ENCODE measurements at places on chromosomes 7 and 10. TPM values are rescaled to one million over a fixed set of nuclear protein-coding genes. Genes with fewer than 3 reads are reported as not detected.

DNA sequence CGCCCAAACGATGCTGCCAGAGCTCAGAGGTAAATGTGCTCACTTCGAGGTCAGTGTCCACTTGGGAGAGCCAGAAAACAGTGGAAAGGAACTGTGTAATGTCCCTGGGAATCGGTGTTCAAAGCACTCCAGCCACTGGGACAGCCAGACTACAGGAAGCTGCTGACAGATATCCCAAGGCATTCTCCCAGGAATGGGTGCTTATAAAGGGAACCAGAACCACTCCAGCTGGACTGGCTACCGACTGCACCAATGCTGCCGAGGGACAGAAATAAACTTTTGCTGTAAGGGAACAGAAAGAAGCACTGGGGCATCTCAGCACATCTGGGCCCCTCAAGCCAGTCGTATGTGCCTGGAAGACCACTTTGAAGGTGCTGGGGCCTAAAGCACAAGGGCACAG lies 76.7 kb downstream of the ATXN7L1 start:
- DNase-seq, result no peak

Gene TMEM213
- not detected for total RNA-seq

Gene KCNH2
- total RNA-seq, result 9.4 TPM

DNA sequence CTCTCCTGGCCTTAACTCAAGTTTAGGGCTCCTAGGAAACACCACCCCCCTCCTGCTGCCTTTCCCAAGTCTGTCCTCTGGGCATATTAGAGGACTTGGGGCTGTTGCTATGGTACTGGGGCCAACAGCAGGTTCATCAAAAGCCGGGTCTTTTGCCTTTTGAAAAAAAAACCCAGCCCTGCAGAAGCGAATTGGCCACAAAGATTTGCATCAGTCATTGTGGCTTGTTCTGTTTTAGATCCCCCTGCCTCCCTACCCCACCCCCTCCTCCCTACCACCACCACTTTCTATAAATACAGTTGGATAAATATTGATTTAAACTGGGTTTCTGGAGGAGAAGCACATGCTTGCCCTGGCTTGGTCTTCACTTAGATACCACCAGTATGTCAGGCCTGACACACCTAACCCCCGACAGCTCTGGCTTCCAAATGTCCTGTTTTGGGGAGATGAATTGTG lies 7.0 kb downstream of the MXI1 start:
- DNase-seq, result no peak

GRCh38 chr7:36811807-36812206 lies 87.5 kb upstream of the AOAH start:
- DNase-seq, result no peak

DNA sequence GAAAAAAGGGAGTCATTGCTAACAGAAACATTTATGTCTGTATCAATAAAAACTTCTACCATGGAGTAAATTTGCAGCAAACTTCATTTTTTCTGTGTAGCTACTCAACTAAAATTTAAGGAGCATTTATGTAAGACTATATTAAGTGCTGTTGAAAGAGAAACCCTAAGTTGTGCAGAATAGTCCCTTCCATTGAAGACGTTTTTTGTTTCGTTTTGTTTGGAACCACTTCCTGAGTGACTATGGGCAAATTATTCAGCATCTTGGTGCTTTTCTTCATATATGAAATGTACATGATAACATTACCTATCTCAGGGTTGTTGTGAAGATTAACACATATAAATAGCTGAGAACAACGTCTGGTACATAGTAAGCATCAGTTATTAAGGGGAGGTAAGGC lies 24.3 kb downstream of the SEM1 start:
- no peak for DNase-seq

Gene SUN3
- not detected for total RNA-seq

DNA sequence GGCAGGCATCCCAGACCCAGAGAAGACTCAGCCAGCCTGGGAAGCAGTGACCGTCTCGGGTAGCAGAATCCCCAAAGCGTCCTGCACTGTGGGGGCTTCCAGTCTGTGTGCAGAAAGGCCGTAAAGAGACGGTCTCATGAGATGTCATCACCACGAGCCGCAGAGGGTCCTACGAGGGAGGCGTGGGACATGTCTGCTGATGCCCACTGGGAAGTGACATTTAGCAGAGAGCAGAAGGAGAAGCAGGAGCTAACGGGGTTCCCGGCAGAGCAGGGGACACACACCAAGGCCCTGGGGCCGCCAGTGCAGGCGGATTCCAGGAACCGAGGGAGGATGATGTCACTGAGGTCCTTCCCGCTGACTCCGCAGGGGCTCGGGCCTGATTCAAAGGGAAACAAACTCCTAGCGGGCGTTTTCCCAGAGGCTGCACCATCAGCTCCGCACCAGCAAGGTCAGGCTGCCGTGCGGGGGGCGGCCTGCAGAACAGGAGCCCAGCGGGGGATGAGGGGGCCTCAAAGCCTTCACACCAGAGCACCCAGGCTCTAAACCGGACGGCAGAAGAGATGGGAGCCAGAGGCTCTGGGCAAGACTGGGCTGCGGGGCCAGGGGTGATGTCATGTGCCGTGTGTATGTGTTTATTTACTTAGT lies 85.4 kb upstream of the PDGFA start:
- no peak for DNase-seq

Gene GRID2IP
- total RNA-seq, result 2.5 TPM

- DNase-seq, result no peak
These were observed 17.6 kb upstream of the STMP1 start for GRCh38 chr7:135644729-135645128.

Gene CALHM1
- total RNA-seq, result not detected

Gene COL28A1
- total RNA-seq, result 17.3 TPM

GRCh38 chr10:17035446-17035845 lies 94.2 kb downstream of the CUBN start:
- no peak for DNase-seq

- DNase-seq, result no peak
These were observed 103.6 kb upstream of the EGR2 start for GRCh38 chr10:62919776-62920175.

DNA sequence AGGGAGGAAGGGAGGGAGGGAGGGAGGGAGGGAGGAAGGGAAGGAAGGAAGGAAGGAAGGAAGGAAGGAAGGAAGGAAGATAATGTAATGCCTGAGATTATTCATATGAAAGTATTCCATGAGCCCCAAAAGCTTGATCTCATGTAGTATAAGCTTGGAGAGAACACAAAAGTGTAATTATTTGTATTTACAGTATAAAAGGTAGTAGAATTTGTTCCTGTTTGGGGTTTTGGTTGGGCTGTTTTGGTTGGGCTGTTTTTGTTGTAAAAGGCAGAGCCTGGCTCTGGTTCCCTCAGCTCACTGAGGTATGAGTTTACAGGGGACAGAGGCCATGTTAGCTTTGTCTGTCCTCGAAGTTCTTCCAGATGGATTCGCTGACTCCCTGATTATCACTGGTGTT lies 45.3 kb upstream of the EBLN1 start:
- DNase-seq, result no peak

Gene PRSS37
- total RNA-seq, result not detected

Gene PRLHR
- 1.5 TPM for total RNA-seq

DNA sequence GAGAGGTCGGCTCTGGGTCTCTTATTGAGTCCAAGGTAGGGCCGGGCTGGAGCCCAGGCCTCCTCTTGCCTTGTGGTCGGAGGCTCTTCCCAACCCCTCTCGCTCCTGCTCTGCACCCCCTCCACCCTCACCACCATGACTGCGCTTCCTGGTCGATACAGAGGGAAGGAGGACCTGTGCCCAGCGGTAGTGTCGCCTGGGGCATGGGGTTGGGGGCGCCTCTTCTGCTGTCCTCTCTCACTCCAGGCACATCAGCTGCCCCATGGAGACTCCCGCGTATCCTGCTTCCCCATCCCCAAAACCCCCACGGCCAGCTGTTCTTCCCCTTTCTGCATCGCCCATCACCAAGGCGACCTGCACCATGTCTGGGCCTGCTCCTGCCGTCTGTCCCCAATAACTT lies 44.4 kb downstream of the TMEM270 start:
- no peak for DNase-seq

Gene PROSER2
- 18.8 TPM for total RNA-seq

GRCh38 chr10:124644771-124645415 lies 99.3 kb downstream of the FAM53B start:
- no peak for DNase-seq

Gene MYO1G
- 0.67 TPM for total RNA-seq

Gene NUDCD3
- 89.0 TPM for total RNA-seq

DNA sequence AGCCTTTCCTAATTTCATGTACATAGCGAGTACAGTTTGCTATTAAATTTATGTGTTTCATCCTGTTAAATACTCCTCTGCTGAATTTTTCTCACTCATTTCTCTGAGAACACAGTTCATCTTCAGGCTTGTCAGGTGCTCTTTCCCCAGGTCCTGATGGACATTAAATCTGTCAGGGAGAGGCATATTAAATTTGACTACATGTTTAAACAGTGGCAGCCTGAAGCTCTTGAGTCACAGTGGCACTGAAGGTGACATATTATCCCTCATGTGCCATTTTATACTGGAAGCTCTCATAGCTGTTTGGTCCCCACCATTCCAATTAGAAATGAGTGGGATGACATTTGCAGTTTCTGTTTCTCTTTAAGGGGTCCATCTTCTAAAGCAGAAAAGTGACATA lies 1089.6 kb upstream of the SORCS1 start:
- no peak for DNase-seq

Gene PTPN20
- total RNA-seq, result not detected

Gene CALCR
- not detected for total RNA-seq

DNA sequence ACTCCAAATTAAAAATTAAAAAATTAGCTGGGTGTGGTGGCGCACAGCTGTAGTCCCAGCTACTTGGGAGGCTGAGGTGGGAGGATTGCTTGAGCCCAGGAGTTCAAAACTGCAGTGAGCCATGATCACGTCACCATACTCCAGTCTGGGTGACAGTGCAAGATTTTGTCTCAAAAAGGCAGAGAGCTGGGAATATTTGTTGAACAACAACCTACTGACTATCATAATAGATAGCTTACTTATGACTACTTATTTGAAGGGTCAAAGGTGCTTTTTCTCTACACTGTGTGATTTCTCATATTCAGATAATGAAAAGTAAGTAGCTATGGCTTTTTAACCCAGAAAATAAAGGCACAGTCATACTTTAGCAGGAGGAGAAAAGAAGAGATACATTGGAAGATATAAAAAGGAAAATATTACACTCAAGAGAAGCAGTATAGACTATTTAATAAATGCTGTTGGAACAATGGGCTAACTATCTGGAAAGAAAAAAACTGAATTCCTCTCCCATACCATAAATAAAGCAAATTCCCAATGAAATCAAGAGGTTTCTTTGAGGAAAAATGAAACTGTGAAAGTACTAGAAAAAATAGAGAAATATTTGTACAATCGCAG lies 6.7 kb downstream of the GSDME start:
- no peak for DNase-seq

- no peak for DNase-seq
These were observed 63.4 kb upstream of the DDC start for GRCh38 chr7:50628434-50629084.

GRCh38 chr10:50613726-50614443 lies 9.9 kb downstream of the SGMS1 start:
- no peak for DNase-seq

Gene SLF2
- total RNA-seq, result 29.9 TPM

GRCh38 chr7:34160261-34160752 lies 255.0 kb downstream of the BMPER start:
- DNase-seq, result no peak

GRCh38 chr7:104442481-104442880 lies 114.1 kb downstream of the LHFPL3 start:
- DNase-seq, result no peak

DNA sequence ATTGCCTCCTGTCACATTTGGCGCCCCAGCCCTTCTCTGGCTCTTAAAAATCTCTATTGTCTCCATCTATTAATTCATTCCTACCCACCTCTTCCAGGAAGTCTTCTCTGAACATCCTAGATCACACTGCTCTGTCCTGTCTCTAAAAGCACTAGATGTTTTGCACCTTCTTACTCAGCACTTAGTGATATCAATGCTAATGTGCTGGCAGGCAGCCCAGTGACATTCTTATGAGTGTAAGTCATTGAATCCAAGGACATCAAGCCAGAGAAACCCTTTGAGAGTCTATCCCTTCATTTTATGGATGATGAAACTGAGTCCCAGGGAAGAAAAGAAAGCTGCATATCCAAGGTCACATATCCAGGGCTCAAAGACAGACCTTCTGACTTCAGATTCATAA lies 48.3 kb upstream of the PAX2 start:
- DNase-seq, result no peak

Gene H2BK1
- not detected for total RNA-seq

- no peak for DNase-seq
These were observed 975.2 kb upstream of the AUTS2 start for GRCh38 chr7:68623030-68623429.

DNA sequence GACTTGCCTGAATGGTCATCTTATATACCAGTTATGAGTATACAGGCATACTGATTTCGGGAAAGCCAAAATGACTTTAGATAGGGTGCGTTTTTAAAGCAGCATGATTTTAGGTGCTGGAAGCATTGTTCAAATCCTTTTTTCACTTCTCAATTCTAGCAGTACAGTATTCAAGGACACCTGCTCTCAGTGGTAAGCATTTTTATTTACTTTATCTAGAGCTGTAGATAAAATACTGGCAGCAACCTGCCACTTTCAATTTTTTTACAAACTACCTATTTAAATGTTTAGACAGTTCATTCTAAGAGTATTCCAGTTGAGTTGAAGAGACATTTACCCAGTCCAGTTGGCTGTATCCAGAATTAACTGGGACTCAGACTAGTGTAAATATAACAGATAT lies 33.6 kb downstream of the TMEM106B start:
- no peak for DNase-seq

DNA sequence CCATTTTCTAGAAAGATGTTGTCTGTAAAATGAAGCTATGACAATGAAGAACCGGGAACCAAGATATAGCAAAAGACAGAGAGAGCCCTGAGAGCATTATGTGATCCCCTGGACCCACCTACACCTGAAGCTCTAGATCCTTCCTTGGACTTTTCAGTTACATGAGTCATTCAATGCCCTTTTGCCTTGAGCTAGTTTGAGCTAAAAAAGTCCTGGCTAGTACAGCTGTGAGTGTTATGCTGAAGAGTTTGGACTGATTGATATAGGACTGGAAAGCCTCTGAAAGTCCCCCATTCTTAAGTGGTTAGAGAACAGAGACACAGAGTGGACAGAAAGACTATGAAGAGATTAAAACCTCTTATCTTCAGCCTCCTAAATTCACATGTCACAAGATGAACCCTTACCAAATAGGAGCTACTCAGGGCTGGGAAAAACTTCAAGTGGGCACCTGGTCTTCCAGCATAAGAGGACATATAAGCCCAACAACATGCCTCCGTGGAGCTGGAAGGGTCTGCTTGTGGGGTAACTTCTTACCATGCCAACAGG lies 386.8 kb upstream of the NFE2L3 start:
- no peak for DNase-seq
